Panc1 (cell line): ENCODE measurements at places on chromosomes 5 and 9. TPM values are rescaled to one million over a fixed set of nuclear protein-coding genes. Genes with fewer than 3 reads are reported as not detected.

The CDK7 gene
- 44.4 TPM for total RNA-seq

The CCL27 gene
- total RNA-seq = 0.95 TPM

The TSSK1B gene
- total RNA-seq = not detected

The GLRA1 gene
- total RNA-seq = not detected

The PCDHGA9 gene
- total RNA-seq = 0.15 TPM

The TAF11L10 gene
- total RNA-seq = not detected

The IL11RA gene
- 21.6 TPM for total RNA-seq

The LCN12 gene
- total RNA-seq = 2.5 TPM

The DPYSL3 gene
- total RNA-seq = 1.1 TPM

The GEMIN5 gene
- total RNA-seq = 29.5 TPM

The LEAP2 gene
- total RNA-seq = 1.4 TPM

The TAF11L5 gene
- not detected for total RNA-seq

The CDKN2B gene
- 0.05 TPM for total RNA-seq

The PCDHGA4 gene
- total RNA-seq = 0.69 TPM

The PCDHB13 gene
- 1.0 TPM for total RNA-seq

- no peak for DNase-seq
Observed at GRCh38 chr9:14405176-14405706, 91.3 kb upstream of the NFIB start.

DNA sequence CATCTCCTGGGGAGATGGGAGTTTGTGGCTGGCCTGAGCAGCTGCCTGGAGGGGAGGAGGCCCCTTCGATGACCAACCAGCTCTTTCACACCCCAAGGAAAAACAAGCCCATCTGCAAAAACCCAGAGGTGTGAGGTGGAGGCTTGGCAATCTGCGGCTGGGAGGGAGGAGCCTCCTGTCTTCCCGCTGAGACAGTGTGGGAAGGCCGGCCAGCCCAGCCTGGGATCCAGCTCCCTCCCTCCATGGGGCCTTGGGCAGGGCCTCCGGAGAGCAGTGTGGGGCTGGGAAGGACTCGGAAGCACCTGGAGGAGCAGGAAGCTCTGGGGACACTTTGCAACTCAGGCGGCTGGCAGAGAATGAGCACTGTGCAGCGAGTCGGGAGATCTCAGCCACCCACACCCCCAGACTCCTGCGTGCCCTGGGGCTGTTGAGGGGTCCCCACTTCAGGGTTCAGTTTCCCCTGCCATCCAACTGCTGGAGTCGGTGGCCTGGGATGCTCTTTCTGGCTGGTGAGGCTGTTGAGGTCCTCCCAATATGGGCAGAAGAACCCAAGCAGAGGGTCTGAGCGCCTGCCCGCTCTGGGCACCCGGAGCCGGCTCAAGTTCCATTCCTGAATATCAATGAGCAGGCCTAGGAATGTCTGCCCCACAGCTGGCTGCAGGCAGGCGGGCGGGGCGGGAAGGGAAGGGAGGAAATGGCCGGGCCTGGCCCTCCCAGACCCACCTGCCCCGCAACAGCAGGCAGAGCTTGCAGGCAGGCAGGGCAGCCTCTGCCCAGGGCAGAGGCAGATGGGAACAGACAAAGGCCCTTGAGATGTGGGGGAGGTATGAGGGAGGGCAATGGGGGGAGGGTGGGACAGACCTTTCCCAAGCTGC is 101.1 kb downstream of the FGF18 start:
- DNase-seq = no peak

DNA sequence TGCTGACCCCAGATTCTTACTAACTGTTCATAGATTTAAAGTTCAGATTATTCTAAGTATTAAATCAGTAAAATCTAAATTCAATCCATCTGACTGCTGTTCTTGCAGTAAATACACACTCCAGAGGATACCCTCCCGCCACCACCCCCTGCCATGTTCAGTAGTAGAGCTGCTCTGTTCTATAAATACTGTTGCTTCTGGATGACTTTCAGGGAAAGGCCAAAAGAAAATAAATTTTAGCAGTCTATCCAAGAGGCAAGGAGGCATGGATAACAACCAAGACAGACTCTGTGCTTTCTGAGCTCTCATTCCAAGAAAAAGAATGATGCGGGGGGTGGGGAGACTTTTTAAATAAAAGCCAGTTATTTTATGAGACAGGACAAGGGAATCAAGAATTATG is 115.1 kb downstream of the ADAMTS6 start:
- DNase-seq = no peak

- DNase-seq = no peak
Observed at GRCh38 chr5:135398160-135398854, 724 bp downstream of the MACROH2A1 start.

DNA sequence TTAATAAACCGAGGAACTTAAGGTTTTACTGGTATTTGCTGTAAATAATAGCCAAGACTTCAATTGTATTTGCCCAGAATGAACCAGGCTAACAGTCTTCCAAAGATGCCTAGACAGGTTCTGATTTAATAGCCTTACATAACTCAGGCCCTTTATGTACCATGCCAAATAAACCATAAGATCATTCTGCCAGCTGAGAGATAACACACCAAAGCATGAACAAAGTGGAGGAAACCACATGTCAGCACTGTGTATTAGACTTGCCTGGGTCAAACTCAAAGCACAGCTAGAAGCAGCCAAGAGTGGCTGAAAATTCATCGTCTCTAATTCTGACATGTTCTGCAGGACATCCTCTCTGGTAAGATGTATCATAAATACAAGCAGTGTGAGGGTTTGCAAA is 319.3 kb upstream of the ZNF608 start:
- no peak for DNase-seq

- DNase-seq = no peak
Observed at GRCh38 chr5:55533521-55534435, 986 bp downstream of the PLPP1 start.

- no peak for DNase-seq
Observed at GRCh38 chr9:106860721-106861639, 2.0 kb upstream of the ZNF462 start.

- DNase-seq = no peak
Observed at GRCh38 chr5:171771856-171772255, 13.8 kb upstream of the SMIM23 start.

DNA sequence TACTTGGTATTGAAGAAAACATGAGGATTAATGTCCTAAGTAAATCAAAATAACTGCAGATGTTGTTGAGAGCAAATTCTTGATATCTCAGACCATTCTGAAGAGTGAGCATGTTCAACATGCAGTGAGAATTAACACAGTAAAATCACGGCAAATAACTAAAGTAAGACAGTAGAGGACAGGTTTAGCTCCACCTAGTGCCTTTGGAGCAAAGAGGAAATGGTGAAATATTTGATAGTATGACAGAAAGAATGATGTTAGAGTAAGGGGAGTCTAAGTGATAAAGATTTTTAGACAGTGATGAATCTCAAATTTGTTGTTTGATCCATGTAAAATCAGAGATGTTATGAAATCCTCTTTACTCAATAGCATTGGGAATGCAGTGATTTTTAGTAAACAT is 424.2 kb downstream of the TMEM161B start:
- DNase-seq = no peak

- no peak for DNase-seq
Observed at GRCh38 chr5:96569770-96570169, 92.4 kb upstream of the CAST start.

GRCh38 chr5:156147261-156147943 is 179.6 kb upstream of the SGCD start:
- DNase-seq = no peak

DNA sequence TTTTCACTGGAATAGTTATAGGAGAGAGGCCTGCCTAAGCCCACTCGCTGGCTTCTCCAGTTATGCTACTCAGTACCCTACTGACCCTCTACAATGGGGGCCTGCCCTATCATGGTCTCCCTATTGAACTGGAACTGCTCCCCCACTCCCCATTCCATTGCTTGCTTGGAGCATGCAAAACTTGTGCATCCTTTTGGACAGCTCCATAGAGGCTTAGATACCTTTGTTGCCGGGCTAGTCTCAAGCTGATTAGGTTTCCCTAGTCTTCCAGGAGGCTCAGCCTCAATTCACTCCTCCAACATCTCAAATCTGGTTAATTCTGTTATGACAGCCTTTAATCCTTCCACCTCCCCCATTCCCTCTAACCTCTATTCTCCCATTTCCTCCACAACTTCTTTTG is 39.9 kb downstream of the KIF24 start:
- DNase-seq = no peak

DNA sequence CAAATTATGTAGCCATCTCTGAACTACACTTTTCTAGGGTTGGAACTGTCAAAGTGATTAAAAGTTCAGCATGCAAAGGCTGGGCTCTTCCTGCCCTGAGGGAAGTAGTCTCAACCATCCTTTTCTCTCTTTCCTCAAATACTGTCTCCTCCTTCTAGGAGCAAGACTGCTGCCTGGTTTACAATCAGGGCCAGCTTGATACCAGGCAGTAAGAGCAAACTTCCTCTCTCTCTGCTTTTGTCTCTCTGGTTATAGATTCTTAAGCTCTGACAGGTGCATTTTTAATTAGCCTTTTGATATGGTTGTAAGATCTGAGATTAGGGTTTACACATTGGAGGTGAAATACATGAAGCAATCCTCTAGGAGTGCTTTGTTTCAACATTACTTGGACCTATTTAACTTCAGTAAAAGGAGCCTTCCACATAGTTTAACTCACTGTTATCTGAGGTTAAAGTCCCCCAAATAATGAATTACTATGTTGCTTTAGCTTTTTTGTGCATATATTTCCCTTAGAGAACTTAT is 436.1 kb downstream of the SPATA31D1 start:
- no peak for DNase-seq

DNA sequence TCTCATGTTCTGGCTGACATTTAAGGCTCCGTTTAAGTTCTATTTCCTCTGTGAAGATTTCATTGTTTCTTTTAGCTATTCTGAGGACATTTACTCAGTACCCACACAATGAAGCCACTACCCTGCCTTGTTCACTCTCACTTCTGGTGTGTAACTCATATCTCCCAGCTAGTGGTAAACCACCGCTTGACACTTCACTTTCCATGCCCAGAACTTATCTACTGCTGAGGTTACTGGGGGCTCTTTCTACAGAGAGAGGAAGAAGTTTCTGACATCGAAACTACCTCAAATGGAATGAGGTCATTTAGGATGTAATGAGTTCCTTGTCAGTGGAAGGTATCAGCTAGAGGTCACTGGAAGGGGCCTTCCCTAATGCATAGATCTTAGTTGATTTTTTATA is 501.5 kb downstream of the DMAC1 start:
- no peak for DNase-seq

- DNase-seq = no peak
Observed at GRCh38 chr9:128002959-128003358, 22.2 kb upstream of the EEIG1 start.

- no peak for DNase-seq
Observed at GRCh38 chr5:163252950-163253349, 184.4 kb upstream of the CCNG1 start.

DNA sequence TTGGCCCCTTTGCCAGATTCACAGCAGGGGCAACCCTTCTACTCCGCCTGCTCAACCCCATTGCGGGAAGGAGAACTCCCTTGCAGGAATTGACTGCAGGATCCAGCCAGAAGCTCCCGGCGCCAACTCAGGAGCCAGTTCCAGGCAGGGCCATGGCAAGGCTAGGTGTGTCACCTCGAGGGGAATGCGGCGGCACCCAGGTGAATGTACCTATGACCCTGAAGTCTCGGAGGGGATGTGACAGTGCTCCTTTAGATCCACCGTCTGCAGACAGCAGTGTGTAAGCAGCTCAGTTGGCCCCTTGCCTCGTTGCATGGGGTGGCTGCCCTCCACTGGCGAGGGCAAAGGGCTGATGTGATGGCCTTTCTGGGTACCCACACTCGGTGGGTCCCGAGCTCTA is 606.6 kb downstream of the ELAVL2 start:
- no peak for DNase-seq

- DNase-seq = no peak
Observed at GRCh38 chr5:81156732-81157131, 76.4 kb upstream of the CKMT2 start.

GRCh38 chr5:179181988-179182387 is 121.8 kb downstream of the ZNF354C start:
- no peak for DNase-seq
